Progenitor cell of endocrine pancreas (in vitro differentiated cells): ENCODE measurements at places on chromosomes 4 and X. TPM values are rescaled to one million over a fixed set of nuclear protein-coding genes. Genes with fewer than 3 reads are reported as not detected.

DNA sequence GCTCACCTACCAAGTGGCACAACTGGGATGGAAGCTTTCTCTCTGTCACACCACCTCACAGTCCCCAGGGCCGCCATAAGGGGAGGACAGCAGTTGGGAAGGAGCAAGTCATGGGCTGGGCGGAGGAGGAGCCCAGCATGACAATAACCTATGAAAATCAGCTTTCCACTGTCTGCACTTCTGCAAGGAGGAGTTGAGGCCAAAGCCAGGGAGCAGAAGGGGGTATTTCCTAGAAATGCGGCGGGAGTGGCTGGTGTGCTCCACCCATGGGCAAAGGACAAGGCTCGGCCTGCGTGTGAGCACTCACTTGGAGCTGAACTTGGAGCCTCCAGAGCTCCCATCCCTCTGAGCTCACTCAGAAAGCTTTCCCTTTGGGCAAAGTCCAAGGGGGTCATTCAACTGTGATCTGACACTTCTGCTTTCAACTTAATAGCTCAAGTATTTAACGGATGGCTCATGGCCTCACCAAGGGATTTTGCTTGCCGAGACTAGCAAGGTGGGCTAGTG, 18.5 kb downstream of the APLN start:
- no peak for DNase-seq

- no peak for DNase-seq
These were observed 38.3 kb upstream of the LGI2 start for GRCh38 chr4:25069014-25069413.

GRCh38 chr4:168408620-168409019, 71.7 kb downstream of the DDX60L start:
- no peak for DNase-seq

DNA sequence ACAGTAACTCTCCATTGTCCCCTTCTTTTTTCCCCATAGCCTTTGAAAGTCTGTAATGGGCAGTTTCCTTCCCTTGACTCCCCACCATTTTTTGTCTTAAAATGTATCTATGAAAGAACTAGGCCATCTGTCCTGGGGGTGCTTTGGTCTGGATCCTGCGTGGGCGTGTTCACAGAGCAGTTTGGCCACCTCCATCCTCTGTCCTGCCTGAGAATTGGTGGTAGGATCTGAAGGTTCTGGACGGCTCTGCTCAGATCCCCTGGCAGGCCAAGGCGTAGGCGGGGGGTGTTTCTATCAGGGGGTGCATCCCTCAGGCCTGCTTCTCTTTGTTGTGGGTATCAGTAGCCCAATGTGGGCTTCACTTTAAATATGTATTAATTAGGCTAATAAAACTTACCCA, 107.1 kb downstream of the FAM193A start:
- no peak for DNase-seq

DNA sequence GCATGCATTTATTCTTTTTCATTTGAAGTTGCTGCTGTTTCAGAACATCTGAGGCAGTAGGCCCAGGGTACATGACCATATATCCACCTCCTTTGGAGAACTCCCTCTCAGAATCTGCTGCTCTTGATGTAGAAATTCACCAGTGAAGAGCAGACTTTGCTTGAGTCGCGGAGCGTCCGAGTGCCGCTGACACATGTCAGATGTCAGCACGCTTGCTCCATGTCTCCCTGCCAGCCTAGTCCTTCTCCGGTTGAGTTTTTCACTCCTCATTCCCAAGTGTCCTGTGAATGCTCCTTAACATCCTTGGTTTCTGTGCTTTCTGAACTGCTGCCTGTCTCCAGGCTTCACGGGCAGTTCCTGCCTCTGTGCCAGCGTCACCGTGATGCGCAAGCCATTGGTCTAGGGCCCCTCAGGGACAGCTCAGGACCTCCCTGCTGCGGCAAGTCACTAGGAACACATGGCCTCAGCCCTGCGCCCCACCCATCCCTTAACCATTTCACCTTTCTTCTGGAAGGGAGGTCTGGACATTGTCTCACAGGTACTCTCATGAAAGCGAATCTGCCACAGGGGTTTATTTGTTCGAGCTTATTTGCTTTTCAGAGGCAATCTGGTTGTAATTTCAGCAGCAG, 93.1 kb upstream of the RBPJ start:
- no peak for DNase-seq

DNA sequence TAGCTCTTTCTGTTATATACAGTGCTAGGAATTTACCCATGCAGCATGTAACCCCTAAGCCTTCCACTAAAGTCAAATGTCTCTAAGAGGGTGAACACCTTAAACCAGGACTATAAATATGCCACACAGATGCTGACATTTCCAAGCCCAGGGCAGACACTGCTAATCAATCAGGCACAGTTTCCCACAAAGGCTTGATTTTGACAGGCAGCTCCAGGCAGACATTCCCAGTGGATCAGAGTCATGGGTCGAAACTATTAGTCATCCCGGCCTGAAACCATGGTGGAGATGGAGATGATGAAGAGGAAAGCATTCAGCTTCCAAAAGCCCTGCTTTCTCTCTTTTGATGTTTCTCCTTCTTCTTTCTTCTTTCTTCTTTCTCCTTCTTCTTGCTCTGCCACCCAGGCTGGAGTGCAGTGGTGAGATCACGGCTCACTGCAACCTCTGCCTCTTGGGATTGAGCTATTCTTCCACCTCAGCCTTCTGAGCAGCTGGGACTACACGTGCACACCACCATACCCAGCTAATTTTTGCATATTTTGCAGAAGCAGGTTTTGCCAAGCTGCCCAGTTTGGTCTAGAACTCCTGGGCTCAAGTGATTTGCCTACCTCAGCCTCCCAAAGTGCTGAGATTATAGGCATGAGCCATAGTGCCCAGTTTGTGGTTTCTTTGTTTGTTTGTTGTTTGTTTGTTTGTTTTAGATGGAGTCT, 21.0 kb upstream of the SORCS2 start:
- DNase-seq: no peak

DNA sequence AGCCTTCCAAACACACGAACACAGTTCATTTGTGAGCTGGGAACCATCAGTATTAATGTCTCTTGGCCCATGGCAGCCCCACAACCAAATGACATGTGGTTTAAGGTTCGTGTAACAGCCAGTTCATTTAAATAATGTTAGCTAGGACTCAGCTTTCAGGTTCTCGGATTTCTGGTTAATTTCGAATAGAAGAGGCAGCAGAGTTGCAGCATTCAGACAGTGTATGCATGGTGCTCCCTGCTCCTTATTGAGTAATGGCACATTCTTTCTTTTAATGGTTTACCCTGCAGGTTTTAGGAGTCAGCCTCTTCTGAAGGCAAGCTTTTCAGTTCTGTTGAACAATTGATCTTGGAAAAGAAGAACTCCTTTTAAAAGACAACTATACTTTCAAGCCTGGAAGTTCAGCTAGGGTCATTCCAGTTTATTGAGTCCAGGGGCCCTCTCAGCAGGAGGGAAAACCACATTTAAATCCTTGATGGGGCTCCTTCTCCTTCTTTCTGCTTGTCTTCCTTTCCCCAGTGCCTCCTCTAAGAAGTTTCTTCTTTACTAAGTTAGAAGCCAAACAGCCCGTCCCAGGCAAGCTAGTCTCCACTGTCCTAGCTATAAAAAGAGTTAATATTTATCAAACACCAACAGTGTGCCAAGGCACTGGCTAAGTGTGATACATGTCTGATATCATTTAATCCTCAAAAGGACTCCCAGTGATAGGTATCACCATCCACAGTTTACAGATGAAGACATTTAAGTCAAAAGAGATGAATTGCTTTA, 5.0 kb upstream of the RNF175 start:
- DNase-seq: no peak

DNA sequence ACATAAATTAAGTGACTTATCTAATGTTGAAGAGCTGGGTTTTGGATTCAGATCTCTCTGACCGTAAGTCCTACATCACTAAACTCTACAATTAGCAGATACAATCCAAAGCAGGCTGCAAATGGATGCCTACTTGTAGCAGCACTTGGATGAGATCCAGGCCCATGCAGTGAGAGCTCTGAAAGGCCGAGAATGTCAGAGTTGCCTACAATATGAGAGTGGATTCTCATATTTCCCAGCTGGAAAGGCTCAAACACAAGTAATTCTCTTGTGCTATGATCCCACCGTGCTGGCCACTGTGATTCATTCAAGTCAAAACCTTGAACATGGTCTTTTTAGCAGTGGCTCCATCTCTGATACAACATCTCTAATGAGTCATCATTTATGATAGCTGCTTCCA, 125.4 kb upstream of the CHRDL1 start:
- DNase-seq: no peak

DNA sequence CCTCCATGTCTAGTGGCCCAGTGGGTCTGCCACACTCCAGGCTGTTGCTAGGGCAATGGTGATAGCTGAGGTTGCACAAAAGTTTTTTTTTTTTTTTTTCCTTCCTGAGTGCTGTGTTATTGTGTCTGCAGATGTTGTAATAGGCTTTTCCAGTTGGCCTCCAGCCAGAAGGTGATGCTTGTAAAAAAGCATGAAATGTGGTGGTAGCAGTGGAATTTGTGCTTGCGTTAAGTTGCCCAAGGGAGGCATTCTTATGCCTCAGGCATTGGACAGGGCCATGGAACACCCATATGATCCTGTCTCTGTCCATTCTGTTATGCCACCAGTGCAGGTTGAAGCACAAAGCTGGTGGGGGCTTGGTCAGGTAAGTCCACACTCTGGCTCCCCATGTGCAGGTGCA, 660.5 kb upstream of the SPANXN1 start:
- no peak for DNase-seq

DNA sequence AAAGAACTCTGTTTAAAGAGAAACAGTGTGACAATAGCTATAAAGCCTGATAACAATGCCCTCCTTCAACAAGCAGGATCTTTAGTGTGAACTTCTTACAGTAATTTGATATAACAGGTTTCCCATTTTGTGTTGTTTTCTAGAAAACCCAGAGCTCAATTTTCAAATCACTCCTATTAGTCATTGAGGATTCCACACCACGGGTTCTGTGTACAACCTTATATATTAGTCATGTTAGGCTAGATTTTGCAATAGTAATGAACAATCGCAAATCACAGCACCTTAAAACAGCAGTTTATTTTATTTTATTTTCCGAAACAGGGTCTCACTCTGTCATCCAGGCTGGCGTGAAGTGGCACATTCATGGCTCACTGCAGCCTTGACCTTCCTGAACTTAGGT, 1020.9 kb upstream of the INTU start:
- DNase-seq: no peak

- DNase-seq: no peak
These were observed 53.1 kb upstream of the HGFAC start for GRCh38 chr4:3388471-3389232.

DNA sequence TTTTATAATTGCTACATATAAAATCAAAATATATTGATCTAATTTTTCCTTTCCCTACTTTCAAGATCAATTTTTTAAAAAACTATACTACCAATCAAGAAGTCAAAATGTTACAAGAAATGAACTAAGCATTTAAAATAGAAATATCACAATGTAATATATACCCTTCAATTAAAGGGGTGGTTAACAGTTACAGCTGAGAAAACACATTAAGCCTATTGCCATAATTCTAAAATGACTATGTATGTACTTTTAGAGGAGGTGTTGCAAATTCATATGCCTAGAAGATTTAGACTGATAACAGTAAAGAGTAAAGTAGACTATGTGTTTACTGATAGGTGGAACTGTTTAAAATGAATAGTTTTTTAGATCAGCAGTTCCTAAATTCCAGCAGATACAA, 3.7 kb downstream of the NUP54 start:
- DNase-seq: no peak

DNA sequence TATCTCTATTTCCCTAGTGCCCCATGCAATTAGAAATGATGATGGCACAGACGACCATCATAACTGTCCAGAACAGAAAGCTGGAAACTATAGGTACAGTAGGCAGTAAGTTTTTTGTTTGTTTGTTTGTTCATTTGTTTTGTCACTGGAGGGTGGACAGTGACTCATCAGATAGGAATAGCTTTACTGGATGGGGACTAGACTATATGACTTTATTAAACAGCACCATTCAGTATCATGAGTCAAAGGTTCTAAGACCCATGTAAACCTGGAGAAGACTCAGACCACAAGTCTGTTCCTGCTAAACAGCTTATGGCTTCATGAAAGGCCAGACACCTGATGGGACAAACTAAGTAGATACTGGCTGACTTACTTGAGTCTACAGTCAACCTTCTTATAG, 38.4 kb downstream of the PLAC1 start:
- DNase-seq: no peak

- no peak for DNase-seq
These were observed 115.4 kb upstream of the EMCN start for GRCh38 chr4:100633269-100633668.

DNA sequence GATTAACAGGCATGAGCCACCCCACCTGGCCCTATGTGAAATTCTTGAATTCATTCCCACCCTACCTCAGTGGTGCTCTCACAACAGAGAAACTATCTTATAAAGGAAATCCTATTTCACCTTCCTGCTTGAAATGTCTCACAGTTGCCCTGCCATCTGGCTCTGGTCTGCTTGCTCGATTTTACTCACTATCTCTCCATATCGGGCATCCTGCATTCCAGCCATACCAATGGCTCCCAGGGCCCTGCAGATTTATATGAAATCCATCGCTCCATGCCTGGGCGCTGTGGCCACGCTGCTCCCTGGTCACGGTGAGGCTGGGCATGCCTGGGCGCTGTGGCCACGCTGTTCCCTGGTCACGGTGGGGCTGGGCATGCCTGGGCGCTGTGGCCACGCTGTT, 15.8 kb downstream of the SORBS2 start:
- no peak for DNase-seq

DNA sequence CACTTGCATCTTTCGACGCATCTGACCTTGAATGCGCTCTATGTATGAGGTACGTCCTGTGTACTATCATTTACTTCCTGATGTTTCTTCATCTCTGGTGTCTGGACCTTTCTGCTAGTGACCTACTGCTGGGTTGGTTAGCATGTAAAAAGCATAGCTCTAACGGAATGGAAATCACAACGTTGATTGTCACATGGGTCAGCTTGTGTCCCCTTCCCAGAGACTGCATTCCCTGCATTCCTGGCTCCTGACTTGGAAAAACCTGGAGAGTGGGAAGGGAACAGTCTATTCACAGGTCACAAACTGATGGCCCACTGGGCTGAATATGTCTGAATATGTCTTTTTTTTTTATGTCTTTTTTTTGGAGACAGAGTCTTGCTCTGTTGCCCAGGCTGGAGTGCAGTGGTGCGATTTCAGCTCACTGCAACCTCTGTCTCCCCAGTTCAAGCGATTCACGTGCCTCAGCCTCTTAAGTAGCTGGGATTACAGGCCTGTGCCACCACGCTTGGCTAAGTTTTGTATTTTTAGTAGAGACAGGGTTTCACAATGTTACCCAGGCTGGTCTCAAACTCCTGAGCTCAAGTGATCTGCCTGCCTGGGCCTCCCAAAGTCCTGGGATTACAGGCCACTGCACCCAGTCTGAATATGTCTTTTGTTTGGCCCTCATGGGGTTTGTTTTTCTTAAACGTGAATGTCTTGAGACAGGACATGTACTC, 16.3 kb downstream of the LONRF3 start:
- DNase-seq: no peak

The CDKL5 gene
- total RNA-seq: 21.9 TPM in 2 replicates

The NAP1L3 gene
- total RNA-seq: 7.7 and 7.8 TPM in 2 replicates

The GPC3 gene
- 197 and 259 TPM in 2 replicates for total RNA-seq

The POU4F2 gene
- 0.17 and 0.31 TPM in 2 replicates for total RNA-seq

The PAGE1 gene
- total RNA-seq: not detected in 2 replicates
